Fibroblast of skin of right biceps (primary cell): ENCODE measurements at places on chromosomes 2 and 18.
A peak's percentile ranks its signal among the peaks of the same experiment; 100 is the strongest.

DNA sequence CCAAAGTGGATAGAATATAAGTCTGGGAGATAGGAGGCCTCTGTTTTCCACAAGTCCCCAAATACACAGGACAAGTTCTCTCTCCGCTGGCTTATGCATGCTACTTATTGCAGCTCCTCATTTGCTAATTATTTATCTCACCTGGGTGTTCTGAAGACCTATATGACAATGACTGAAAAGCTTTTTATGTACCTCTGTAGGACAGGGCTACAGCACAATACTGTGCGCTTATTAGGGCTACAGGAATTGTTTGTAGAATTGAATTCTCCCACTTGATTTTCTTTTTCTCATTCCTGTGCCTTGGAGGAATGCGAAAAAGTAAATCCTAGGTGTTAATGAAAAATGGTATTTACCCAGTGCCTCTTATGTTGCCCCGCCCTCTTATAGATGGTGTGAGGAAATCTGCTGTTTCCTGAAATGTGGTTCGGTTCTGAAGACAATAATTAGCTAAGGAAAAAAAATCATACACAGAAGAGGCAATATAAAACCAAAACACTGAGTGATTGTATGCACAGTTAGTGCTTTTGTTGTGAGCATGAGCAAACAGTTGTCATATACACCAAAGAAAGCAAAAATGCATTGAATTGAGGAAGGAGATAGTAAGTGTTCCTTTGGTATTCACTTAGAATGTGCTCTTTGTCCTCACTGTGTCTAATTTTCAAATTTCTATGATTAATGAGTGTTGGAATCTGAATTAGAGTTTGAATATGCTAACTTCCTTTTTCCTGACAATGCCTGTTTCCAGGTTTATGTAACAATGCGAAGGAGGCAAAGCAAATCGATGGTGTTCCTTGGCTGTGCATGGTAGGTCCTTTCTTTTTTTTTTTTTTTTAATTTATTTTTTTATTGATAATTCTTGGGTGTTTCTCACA is 78.7 kb upstream of the PNPT1 start:
- no peak for DNase-seq

- peak; percentile 21 for DNase-seq
Measured at GRCh38 chr18:13136904-13137669, 81.5 kb upstream of the LDLRAD4 start.

- no peak for DNase-seq
Measured at GRCh38 chr2:219056176-219056895, 4.4 kb downstream of the IHH start.

DNA sequence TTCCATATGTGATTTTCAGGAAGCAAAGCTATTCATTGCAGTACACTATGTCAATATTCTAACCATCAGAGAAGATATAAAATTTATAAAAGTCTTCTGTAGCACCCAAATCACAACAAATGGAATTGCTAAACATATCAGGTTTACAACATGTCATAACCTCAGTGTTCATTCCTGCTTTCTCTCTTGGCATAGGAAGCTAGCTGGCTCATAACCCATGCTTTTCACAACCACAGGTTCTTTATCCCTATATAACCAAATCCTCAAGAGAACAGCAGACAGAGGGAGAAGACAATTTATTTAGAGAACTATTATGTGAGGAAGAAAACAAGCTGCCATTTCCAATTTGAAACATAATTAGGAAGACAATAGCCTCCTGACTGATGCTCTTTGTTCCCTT is 997.0 kb upstream of the ACVR2A start:
- no peak for DNase-seq

DNA sequence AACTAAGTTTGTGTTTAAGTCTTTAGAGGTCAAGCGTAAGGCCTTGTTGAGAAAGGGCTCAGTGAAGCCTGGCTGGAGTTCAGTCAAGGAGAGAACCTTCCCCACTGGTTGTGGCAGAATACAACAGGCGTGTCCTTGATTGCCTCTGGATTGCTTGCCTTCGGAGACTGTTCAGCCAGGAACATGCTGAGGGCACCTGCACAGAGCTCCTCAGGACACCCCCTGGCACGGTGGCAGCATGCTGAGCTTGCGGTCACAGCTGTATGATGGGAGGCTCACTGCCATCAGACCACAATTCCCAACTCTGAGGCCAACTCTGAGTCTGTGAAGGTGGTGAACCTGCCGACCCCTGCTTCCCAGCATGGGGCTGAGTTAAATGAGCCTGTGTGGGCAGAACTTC is 130.0 kb downstream of the LPIN1 start:
- no peak for DNase-seq

GRCh38 chr2:121075006-121075551 is 209.9 kb downstream of the TFCP2L1 start:
- DNase-seq, result peak; percentile 99

DNA sequence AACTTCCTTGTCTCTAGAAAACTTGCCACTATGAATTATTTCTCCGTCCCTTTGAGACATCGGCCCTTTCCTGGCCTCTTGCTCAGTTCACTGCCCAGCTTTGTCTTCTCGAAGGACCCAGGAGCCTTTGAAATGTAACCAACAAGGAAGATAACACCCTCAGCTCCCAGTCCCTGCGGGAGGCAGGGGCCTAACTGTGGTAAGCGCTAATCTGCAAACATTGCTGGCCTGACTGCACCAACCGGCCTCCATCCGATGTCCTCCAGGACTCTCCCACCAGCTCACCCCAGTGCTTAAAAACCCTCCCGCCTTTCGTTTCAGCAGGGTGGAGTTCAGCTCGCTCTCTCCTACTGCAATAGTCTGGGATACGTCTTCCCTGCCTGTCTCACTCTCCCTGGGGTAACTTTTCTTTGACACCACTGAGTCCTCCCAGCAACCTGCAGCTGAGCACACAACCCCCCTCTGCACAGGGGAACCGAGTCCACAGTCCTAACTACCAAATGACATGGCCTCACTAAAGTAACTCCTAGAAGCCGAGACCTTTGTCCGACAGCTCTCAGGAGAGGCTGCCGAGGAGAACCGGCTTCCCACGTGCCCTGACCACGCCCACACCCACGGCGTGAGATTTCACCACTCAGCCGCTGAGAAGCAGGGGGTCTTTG is 76.1 kb downstream of the MBP start:
- no peak for DNase-seq

DNA sequence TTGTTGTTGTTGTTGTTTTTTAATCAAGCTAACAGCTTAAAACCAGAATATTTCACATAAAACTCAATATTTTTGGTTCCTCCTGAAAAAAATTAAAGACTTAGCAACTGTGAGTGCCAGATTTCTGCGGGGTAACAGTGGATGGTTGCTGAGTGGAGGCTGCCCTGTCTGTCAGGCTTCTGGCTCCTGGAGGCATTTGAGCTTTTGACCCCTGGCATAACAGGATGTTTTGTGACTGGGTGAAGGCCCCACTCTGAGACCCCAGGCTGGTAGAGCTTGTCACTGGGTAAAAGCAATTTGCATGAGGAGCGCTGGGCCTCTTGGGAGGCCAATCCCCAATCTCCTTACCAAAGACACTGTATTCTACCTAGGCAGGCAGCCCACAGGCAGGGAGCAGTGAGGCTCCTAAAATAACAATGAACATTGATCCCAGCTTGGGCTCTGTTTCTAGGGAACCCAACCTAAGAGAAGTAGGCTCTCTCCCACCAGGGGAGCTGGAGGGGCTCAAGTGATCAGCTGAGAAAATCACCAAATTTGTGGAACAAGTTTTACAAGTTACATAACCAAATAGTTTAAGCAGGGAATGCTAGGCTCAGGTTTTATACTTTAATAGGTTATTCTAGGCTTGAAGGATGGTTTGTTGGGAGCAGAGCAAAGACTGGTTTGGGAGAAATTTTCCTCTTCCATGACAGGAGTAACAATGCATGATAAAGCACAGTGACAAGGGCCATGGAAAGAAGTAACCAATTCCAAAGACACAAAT is 5.9 kb upstream of the SPRED2 start:
- DNase-seq, result no peak

- no peak for DNase-seq
Measured at GRCh38 chr2:157319795-157320194, 5.8 kb downstream of the ERMN start.

DNA sequence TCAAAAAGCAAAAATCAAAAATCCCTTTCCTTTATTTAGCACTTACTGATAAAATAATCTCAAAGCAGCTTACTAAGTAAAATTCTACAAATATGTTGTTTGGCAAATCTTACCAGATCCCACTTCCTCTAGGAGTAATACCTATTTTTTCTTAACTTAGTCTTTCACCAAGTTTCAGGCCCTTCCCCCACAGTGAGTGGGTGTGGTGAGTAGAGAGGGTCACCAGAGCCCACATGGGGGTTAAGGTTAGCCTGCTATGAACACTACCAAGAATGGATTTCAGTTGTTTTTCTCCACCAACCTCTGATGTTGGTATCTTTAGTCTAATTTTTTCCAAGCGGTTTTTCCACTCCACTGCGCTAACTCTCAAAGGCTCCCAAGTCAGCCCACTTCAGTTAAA is 23.2 kb downstream of the PIAS2 start:
- no peak for DNase-seq

GRCh38 chr2:198628596-198628995 is 824.2 kb downstream of the PLCL1 start:
- peak; percentile 11 for DNase-seq

- no peak for DNase-seq
Measured at GRCh38 chr2:123035541-123035940, 989.5 kb upstream of the CNTNAP5 start.

DNA sequence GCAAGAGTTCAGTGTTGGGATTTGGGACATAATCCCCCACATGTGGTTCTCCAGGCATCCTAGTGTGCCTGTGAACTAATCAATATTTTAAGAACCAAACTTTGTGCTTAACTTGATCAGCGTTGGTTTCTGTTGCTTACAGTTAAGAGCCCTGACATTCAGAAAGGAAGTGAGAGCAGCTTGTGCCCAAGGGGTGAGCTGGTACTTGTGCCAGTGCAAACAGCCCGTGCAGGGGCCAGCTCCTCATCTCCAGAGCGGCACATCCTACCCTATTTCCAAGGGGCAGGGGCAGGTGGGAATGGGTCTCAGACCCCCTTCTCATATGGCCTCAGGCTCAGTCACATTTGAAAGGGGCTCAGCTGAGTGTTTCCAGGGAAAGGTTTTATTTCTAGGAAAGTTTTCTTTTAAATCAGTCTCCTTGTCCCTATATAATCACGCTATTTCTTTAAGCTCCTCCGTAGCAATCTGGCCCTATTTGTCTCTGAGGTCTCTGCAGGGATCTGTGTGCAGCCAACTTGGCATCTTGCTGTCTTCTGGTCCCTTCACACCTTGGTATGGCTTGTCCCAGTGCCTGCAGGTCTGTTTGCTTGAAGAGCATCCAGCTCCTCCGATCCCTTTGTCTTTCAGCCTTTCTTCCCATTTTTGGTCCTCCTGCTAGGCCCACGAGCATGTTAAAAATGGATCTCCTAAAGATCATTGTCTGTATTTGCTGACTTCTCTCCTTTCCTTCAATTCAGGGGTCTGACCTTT is 358.9 kb downstream of the HRH4 start:
- DNase-seq, result no peak

DNA sequence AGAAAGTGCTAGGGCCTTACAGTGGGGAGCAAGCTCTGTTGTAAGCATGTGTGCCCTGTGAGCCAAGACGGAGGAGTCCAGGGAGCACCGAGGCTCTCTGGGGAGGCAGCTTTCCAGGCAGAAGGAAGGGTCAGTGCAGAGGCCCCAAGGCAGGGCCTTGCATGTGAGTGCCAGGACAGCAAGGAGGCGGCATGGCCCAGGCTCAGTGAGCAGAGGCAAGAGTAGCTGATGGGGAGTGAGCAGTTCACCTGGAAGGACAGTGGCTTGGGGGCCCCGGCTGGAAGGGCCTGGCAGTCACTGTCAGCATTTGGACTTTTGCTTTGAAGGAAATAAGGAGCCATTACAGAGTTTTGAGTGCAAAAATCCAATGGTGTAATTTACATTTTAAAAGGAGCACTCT is 223.8 kb upstream of the RAB12 start:
- DNase-seq, result no peak

- no peak for DNase-seq
Measured at GRCh38 chr2:20362701-20363435, 12.2 kb upstream of the PUM2 start.

DNA sequence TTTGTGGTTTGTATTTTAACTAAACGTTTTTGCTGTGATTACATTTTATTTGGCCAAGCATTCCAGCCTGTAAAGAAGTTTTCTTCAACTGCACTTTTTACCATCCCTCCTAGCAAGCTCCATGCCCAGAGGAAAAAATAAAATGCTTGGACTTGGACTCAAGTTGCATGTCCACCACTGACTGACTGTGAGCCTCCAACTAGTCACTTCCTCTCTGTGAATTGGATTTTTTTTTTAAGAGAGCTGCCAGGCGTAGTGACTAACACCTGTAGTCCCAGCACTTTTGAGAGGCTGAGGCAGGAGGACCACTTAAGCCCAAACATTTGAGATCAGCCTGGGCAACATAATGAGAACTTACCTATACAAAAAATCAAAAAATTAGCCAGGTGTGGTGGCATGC is 1185.2 kb upstream of the PIK3C3 start:
- no peak for DNase-seq

DNA sequence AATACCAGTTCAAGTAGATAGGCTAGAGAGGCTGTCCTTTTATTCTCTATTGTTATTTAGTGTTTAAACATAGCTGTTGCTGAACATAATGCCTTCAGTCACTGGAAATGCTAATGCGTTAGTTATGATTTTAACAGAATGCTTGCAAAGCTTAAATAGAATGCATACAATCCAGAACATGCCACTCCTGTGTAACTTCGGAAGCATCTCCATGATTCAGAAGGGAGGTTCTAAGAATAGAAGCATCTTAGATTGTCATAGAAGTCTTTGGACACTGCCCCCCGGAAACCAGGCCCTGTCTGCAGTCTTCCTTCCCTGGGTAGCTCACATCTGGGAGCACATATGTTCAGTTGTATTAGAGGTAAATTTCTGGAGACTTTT is 73.2 kb downstream of the ZNF532 start:
- peak; percentile 26 for DNase-seq

- DNase-seq, result peak; percentile 87
Measured at GRCh38 chr2:229454934-229455631, 184.0 kb upstream of the PID1 start.

- DNase-seq, result no peak
Measured at GRCh38 chr2:106869512-106870275, 16.3 kb downstream of the ST6GAL2 start.

- peak; percentile 91 for DNase-seq
Measured at GRCh38 chr2:173109253-173110188, 33.9 kb downstream of the MAP3K20 start.

GRCh38 chr2:17971531-17972125 is 93.2 kb downstream of the KCNS3 start:
- no peak for DNase-seq

- no peak for DNase-seq
Measured at GRCh38 chr2:156982615-156983014, 274.9 kb upstream of the GALNT5 start.

DNA sequence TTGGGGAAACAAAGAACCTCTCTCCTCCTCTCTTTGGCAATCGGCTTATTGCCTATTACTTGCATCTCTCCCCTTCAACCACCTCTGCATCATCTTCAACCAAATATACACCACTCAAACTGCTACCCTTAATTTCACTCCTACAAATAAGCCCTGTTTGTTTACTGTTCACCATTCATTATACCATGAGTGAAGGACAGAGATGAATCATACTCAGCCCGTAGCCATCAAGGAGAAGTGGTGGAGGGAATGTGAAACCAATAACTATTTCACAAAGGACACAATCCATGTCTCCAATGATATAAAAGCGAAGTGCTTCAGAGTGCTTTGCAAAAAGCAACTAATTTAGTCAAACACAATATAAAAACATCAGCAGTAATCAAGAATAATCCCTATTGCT is 76.8 kb downstream of the CACNB4 start:
- DNase-seq, result no peak

GRCh38 chr2:112486895-112487294 is 4.9 kb downstream of the TTL start:
- DNase-seq, result no peak
